ENCODE measurements at places on chromosomes 7 and 10.

- DNase-seq, result no peak
Observed at GRCh38 chr7:96501318-96501717, 179.4 kb upstream of the SLC25A13 start.

GRCh38 chr10:73183667-73184281 is 15.9 kb downstream of the FAM149B1 start:
- no peak for DNase-seq

- no peak for DNase-seq
Observed at GRCh38 chr7:138006106-138006505, 4.2 kb upstream of the CREB3L2 start.

DNA sequence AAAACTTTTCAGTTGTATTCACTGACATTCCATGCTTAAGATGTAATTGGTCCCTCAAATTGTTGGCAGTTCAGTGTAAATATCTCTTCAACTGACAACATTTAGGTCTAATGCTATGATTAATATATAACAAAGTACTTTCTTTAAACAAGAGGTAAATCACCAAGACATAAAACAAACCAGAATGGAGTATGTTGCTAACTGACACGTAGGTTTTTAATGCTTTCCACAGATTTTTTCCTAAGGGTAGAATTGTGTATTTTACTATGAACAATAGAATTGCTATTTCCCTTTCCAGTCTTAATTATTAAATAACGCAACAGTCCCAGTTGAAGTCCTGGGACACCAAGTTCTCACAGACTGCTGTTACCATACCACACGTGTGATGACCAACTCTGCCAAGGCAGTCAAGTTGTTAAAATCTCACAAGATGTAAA is 4.1 kb downstream of the JCAD start:
- no peak for DNase-seq

- DNase-seq, result no peak
Observed at GRCh38 chr10:103669243-103669929, 175.9 kb downstream of the NEURL1 start.

DNA sequence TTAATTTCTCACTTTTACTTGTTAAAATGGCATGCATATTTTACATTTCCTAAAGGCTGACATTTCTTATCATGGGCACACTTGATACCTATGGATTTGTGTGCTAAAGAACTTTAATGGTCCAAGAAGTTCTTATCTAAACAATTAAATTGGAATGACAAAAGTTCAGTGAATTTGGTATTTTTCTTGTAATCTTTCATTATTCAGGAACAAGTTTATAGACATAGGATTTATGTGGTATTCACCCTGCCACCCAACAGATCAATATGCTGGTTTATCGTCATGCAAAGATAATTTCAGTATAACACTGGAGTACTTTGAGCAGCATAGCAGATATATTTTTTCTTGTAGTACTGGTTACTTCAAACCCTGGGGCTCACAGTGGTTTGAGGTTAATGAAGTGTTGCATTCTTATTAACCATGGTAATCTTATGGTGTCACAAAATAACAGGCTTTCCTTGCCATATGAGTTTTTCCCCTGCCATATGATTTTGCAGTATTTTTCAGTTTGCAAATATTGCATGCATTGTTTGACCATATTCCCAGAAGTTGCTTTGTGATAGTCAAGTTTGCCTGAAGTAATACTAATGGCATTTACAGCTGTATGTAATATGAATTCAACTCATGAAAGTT is 148.8 kb downstream of the PPP1R9A start:
- DNase-seq, result no peak

- peak; percentile 84 for DNase-seq
Observed at GRCh38 chr10:22251751-22252223, 34.0 kb upstream of the EBLN1 start.

DNA sequence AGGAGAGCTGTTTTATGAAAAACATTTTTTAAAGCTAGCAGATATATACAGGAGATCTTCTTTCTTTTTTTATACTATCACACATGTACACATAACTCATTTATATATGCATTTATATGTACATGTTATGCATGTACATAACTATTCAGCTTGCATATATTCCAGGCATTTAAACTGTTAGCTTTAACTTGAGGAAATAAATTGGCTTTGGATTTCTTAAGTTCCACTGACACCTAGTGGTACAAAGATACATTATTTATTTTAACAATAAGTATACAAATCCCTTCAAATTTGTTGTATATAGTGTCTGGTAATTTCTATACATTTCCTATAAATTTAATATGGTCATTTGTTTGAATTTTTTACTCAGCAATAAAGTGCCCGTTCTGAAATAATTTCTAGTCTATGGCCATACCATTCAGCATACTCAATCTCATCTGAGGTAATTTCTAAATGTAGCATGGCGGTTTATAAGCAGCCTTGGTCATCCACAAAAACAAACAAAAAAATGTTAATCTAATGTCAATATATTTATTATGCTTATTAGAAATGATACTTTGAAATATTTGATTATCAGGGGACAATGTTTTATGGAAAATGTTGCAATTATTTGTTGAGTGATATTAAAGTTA is 11.6 kb downstream of the ZDHHC6 start:
- no peak for DNase-seq

GRCh38 chr7:142711746-142712616 is 37.3 kb upstream of the PRSS1 start:
- DNase-seq, result no peak

DNA sequence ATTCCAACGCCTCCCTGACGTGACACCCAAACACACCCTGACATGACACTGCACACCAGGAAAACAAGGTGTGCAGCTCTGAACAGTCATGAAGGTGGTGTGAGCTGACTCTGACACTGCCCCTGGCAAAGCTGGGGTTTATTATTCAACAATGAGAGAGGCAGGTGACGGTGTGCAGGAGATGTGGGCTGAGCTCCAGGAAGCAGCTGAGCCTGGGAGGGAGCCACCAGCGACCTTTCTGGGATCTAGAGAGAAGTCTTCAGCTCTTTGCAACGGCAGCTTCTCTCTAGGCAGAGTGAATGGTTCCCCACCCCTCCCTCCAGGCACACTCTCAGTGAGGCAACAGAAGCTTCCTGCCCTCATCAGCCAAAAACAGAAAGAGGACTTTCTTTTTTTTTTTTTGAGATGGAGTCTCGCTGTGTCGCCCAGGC is 65.6 kb downstream of the SH3PXD2A start:
- DNase-seq, result no peak

- no peak for DNase-seq
Observed at GRCh38 chr10:124076148-124076733, 17.2 kb downstream of the CHST15 start.

- no peak for DNase-seq
Observed at GRCh38 chr7:151537818-151538561, 18.3 kb upstream of the RHEB start.

Measured in stimulated activated effector memory CD8-positive, alpha-beta T cell treated with anti-CD3 and anti-CD28 coated beads, Interleukin-12 subunit alpha, Interleukin-12 subunit beta, amount 100 ng/mL, for 72 hours (primary cell).